ENCODE measurements at places on chromosomes 1 and 21.

- ATAC-seq = no peak
Observed at GRCh38 chr1:100862591-100862990, 32.1 kb downstream of the EXTL2 start.

- ATAC-seq = peak; percentile 6
Observed at GRCh38 chr21:41815652-41816582, 49.1 kb upstream of the RIPK4 start.

GRCh38 chr21:31230937-31231336 lies 113.1 kb downstream of the TIAM1 start:
- no peak for ATAC-seq

DNA sequence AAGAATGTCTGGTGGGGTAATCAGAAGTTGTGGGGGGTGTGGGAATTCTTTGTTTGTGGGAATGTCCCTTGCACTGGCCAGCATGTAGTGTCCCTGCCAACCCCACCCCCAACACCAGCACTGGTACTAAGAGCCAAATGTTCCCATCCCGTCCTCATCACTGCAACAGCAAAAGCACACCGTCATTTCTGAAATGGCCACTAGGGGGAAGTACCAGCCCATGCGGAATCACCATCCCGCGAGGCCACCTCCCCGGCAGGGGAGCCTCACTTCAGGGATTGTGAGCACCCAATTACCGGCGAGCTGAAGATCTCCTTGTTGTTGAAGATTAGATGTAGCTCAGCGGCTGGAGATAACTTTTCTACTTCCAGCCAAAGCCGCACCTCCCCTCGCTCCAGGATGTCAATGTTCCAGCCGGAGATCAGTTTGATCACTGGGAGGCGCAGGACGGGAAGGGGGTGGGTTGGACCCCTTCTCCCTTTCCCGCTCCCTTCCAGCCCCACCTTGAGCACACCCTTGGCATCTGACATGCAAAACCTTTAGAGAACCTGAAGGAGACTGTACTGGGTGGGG lies 41.0 kb downstream of the MYOM3 start:
- peak; percentile 93 for ATAC-seq

DNA sequence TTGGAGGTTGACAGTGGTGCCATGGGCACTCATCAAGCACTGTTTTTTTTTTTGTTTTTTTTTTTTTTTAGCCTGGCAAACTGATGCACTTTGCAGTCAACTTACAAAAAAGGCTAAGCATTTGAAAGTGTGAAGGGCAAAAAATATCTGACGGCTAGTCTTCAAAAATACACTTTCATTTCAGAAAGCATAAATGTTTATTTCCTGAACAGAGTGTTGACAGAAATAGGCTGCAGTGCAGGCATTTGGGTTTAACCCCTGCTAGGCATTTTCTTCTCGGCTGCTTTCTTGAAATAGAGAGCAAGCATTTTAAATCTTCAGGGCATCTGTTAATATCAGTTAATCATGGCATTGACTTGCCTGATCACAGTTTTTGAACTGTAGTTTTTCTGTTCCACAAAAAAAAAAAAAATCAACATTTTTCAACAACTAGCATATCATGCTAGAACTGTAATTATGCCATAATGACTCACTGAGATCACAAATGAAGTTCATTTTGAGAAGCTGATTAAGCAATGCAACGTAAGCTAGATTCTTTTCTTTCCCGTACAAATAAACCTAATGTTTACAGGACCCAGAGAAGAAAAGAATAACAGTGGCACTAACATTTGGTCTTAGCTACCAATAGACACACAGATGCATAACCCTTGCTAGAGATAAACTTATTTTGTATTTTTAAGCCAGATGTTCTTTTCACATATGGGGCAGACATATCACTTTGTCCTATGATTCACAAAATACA lies 100.4 kb upstream of the USH2A start:
- no peak for ATAC-seq

- ATAC-seq = no peak
Observed at GRCh38 chr1:195663549-195664280, 944.5 kb downstream of the KCNT2 start.

- ATAC-seq = no peak
Observed at GRCh38 chr1:157286646-157287420, 148.6 kb upstream of the ETV3 start.

- no peak for ATAC-seq
Observed at GRCh38 chr1:222912730-222913129, 97.9 kb downstream of the DISP1 start.

DNA sequence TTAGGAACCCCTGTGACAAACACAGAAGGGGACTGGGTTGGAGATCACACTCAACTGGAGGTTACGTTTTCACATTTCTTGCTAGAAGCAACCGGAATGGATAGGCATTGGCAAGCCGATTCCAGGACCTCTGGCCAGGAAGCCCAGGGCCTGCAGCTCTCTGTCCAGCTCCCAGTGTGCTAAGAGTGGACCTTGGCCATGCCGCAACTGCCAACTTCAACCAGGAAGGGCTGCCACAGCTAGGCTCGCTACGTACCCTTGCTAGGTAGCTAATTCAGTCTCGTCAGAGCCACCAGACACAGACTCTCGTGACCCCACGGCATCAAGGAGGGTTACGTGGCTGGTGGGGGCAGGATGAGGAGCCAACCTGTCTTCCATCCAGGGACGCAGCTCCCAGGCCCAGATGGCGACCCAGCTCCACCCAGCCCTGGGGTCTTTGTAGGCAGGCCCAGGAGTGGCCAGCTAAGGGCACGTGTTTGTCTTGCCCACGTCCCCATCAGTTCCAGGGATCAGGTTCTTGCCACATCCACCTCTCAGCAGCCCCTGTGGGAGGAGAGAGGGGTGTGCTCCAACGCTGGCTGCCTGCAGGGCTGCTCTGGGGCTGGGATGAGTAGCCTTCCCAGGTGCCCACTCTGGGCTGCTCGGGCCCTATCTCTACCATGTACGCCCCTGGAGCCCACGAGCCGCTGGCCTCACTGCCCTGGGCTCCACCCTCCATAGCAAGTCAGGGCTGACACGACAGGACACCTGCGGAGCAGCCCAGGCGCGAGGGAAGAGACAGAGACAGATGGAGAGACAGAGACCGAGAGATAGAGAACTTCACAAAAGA lies 39.2 kb downstream of the UBE2G2 start:
- ATAC-seq = no peak

DNA sequence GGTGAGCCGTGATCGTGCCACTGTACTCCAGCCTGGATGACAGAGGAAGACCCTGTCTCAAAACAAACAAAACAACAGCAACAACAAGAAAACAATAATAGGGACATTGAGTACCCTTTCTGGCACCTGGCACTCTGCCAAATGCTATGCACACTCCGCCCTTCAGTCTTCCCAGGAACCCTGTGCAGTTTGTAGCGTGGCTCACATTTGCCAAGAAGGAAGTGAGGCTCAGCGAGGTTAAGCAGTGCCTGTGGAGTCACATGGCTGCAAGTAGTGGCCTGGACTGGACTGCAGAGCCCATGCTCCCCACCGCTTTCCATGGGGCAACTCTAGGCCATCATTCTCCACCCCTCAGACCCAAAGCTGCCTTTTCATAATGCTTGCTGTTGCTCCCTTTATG lies 5.3 kb upstream of the EVA1B start:
- ATAC-seq = peak; percentile 60

GRCh38 chr21:26388731-26389231 lies 184.3 kb downstream of the CYYR1 start:
- ATAC-seq = no peak

GRCh38 chr1:117142200-117142599 lies 20.7 kb upstream of the TRIM45 start:
- no peak for ATAC-seq

DNA sequence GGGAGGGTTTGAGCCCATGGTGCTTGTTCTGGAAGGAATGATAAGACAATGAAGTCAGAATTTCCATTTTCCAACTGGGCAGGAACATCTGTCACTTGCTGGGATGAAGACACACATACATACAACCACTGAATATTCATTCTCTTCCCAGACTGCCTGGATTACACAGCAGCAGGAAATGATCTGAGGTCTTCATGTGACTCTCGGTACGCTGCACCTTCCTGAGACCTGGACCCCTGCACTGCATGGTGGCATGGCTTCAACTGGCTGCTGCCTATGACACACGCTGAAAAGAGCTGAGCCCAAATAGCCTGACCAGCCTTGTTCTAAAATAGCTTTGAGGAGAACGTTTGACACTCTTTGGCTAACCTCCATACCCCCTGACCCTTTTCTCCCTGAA lies 150.6 kb downstream of the GABPA start:
- ATAC-seq = no peak

- no peak for ATAC-seq
Observed at GRCh38 chr1:5850503-5850902, 141.7 kb downstream of the NPHP4 start.

DNA sequence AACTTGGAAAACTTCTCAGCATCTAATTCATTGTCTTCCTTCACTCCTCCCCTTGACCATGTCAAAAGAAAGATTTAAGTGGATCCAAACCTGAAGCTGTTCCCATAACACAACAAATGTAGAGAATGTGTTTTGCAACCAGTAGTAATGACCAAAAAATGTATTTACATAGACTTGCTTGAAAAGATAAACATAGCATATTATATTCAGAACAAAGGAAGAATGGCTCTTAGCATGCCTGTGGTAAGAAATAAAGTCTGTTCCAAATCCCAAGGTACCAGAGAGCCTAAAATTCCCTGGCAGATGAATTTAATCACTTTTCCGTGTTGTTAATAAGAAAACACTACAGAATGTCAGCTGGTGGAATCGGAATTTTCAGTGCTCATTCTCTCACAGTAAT lies 36.8 kb downstream of the FMO3 start:
- ATAC-seq = peak; percentile 39

GRCh38 chr1:110053552-110054428 lies 16.7 kb downstream of the ALX3 start:
- peak; percentile 62 for ATAC-seq

DNA sequence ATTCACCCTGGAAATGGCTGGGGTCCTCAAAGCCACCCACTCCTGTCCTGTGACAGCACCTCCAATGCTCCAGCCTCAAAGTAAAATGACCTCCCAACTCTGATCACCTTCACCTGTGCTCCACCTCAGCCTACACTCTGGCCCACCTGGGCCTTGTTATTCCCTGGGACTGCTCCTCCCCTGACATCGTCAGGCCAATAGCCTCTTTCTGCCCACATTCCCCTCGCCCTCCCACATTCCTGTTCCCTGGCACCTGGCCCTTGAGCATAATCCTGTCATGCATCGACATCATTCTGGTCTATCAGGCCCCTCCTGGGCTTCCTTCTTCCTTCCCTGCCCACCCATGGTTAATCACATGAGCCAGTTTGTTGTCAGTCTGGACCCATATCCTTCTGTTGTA lies 13.2 kb upstream of the BCAR3 start:
- no peak for ATAC-seq

DNA sequence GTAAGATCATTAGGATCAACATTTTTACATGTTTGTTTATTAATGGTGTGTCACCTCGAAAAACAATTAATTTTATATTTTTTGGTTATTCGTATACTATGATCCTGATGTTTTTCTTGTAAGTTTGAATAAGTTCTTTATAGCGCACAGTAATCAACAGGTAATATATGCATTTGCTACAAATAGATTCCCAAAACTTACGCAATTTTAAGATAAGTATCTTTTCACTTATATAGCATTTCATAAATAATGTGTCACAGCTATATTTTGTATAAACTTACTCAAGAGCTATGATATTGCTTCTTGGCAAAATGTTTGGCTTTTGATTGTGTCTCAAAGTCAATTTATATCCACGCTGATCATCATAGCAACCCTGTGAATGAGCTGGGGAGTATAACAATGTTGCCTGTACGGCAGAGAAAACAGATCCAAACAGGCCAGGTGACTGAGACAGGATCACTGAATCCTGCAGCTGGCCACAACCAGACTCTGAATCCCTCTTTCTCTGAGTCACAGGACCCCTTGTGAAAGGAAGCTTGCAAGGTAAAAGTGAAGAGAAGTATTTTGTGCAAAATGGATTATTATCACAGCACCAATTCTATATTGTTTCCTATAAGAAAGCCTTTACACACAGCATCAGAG lies 48.6 kb downstream of the GNG12 start:
- ATAC-seq = no peak

GRCh38 chr1:219790834-219791615 lies 137.3 kb downstream of the SLC30A10 start:
- ATAC-seq = no peak

- no peak for ATAC-seq
Observed at GRCh38 chr1:239547987-239548386, 161.6 kb downstream of the CHRM3 start.

GRCh38 chr1:54861070-54861761 lies 25.8 kb downstream of the DHCR24 start:
- ATAC-seq = no peak

DNA sequence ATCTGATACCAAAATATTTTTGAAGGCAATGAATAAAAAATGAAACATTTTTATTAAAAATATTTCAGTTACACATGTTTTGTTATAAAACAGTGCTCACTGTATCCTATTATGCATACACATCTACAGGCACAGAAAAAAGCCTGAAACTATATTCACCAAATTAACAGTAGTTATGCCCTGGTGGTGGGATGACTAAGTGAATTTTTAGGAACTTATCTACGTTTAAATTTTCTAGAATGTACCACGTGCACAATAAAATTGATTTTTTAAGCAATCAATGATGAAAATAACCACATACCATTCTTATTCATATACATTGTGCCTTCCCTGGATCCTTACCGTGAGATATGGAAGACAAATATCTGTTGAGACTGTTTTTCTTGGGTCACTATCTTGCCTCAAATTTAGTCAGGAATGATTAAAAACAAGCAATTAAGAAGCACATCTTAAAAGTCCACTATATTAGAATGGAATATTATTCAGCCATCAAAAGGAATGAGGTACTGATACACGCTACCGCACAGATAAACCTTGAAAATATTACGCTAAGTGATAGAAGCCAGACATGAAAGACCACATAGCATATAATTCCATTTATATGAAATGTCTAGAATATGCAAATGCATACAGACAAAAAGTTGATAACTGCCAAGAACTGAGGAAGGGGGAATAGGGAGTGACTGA lies 17.4 kb downstream of the TP53BP2 start:
- ATAC-seq = no peak

DNA sequence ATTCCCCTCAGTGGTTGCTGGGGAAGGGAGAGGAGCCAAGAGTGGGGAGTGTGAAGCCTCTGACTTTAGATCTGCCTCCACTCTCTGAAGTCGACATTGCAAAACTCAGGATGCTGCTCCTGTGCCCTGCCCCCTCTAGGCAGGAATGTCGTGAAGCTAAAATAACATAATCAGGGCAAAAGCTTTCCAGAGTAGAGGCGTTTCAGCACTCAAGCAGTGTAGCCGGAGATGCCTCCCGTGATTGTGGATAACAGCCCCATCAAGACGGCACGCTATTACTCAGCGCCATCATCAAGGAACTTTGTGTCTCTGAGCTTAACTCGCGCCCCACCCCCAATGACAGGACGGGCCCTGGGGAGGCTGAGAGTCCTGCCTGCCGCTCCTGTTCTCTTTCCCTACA lies 60.0 kb downstream of the FBXO2 start:
- no peak for ATAC-seq

Data from gastroesophageal sphincter (tissue), 4 donors.